Activated naive CD8-positive, alpha-beta T cell treated with anti-CD3 and anti-CD28 coated beads, Interleukin-2, amount 10 ng/mL, durations not matched to agents 7 days and 5 days (primary cell): ENCODE measurements at places on chromosomes 3 and 15.

- no peak for DNase-seq
These were observed 16.2 kb downstream of the DHFR2 start for GRCh38 chr3:94046533-94046932.

DNA sequence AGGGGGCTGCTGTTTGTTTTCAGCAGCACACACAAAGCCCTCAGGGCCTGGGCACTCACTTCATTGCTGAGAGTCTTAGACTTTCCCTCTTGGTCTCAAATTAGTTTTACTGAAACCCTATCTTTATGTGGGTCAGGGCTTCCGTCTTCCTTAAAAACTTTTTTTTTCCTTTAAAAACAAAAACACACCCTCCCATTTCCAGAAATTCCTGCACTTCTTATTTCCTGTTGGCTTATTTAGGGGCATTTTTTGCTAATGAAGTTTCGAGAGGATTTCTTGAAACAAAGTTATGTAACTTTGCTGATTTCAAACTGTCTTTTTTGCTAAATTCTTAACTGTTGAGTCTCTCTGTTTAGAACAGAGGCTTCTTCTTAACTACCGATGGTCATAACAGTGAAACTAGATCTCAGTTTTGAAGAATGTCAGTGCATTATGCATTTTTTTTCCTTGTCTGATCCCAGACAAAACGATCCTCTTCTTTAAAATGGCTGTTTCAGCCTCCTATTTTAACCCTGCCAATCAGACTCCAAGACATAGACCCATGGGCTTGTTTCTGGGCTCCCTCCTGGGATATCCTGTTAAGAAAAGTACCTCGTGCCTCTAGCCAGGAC lies 23.3 kb downstream of the ANAPC13 start:
- DNase-seq: no peak

- no peak for DNase-seq
These were observed 15.4 kb upstream of the FGD5 start for GRCh38 chr3:14803101-14803980.

DNA sequence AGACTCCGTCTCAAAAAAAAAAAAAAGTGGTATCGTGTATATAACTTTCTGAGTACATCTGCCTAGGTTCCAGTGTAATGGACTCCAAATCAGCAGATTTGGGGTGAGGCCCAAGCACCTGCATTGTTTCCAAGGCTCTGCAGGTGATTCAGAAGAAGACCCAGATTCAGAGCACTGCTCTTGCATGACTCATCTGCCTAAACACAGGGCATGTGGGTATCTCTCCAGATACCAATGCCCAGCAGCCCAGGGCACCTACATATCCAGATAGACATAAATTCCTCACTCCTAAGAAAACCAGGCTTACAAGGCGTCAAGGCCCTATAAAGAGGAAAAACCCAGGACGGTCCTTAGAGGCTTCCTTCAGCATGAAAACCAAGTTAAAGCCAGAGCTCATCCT lies 24.3 kb downstream of the NDUFAF1 start:
- DNase-seq: no peak

DNA sequence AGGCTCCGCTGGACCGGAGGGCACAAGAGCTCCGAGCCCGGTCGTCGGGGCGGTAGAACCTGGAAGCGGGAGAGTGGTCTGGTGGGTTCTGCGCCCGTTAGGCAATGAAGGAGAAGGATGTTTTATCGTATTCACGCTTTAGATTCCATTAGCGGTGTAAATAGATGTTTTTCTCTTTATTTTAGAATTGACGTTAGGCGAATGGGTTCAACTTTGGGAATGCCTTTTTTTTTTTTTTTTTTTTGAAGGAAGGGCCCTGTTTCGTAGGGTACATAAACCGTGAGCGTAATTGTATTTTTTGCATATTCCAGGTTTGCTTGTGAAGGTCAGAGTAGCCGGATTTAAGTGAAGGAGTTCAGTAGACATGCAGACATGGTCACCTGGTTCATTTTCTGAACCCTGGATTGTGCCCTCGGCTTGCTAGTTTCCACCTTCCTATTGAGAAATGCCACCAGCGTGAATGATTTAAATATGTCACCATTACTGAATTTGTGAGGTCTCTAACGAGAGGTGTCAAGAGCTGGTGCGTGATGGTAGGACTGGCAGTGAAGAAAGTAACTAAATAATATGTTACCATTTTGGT lies 808 bp downstream of the RBM6 start:
- no peak for DNase-seq

DNA sequence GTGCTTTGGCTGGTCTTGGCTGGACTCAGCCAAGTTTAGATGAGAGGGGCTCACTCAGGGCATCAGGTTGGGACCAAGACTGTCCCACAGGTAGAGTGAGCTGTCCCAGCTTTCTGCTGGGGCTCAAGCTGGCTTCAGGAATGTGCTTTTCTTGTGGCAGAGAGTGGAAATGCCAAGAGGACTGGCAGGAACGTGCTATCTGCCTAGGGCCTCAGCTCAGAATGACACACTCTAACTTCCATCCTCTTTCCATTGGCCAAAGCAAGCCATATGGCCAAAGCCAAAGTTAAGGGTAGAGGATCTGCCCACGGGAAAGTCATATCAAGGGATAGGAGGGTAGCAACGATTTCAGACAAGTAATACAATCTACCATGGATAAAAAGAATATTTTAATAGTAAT lies 178.8 kb downstream of the ABHD5 start:
- DNase-seq: no peak

- DNase-seq: no peak
These were observed 11.2 kb upstream of the GTF2A2 start for GRCh38 chr15:59668556-59668955.

DNA sequence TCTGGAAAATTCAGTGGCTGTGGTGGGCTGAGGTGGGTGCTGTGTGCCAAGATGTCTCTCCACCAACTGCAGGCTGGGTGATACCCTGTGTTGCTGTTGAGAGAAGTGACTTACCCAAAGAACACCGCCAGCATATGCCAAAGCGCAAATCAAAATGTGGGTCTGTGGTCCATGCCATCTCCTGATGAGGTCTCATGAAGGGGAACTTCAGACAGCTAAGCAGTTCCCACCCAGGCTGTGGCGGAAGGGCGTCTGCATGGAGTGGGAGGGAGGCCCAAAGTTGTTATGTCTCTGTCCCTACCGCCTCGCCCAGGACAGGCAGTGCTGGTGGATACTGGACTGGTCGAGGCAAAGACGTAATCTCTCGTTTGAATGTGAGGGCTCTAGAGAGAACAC lies 70.9 kb upstream of the PLXNA1 start:
- DNase-seq: no peak

DNA sequence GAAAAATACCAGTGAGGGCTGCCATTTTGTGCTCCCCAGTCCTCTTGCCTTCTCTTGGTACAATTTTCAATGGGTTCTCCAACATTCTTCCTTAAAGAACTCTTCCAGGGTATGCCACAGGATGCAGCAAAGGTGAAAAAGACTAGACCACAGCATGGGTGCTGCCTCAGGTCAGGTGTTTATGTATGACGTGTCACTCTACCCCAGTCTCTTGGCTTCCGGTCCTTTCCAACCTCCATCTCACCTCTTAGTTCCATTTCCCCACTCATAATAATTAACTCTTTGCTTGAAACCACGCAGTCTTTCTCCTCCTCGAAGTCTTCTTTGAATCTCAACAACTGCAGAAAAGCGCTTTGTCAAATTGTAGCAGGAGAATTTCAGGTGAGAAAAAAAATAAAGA lies 104.7 kb upstream of the TBC1D5 start:
- no peak for DNase-seq

- DNase-seq: no peak
These were observed 17.1 kb downstream of the BHLHE40 start for GRCh38 chr3:4996223-4996765.

- DNase-seq: no peak
These were observed 69.6 kb upstream of the FAM174B start for GRCh38 chr15:92725171-92725570.

GRCh38 chr3:168859574-168859973 lies 763.9 kb upstream of the GOLIM4 start:
- no peak for DNase-seq

GRCh38 chr3:12574131-12574530 lies 17.2 kb downstream of the MKRN2 start:
- no peak for DNase-seq

- DNase-seq: no peak
These were observed 137.9 kb downstream of the XXYLT1 start for GRCh38 chr3:195133013-195133412.

- DNase-seq: no peak
These were observed 28.8 kb downstream of the ARRDC4 start for GRCh38 chr15:97989299-97989698.

DNA sequence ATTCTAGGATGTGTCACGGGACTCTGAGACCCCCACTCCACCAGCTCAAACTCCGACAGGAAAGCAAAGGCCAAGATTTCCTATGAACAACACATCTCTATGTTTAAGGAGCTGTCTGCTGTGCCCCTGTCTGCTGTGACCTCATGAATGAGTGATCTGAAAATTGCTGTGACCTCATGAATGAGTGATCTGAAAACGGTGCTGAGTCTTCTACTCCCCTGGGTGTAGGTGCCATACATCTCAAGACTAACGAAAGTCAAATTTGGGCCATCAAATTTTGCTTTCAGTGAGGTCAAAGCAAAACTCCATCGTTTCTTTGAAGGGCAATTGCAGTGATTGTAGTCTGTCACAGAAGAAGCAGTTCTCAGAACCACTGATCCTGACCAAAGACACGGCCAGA lies 24.4 kb downstream of the IL5RA start:
- no peak for DNase-seq

DNA sequence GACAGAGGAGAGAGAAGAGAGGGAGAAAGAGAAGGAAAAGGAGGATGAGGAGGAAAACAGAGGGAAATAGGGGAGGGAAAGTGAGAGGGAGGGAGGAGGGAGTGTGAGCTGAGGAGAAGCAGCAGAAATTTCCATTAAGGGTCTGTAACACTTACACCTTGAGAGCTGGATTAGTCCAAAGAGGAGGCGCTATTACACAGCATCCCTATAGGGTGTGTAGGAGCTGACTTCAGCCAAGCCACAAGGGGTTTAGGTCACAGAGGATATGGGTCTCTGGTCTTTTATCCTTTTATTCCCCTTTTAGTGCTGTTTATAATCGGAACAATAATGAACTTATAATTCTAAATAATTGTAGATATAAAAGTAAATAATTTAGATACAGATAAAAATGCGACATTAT lies 230.4 kb downstream of the GABRG3 start:
- no peak for DNase-seq

GRCh38 chr3:23916152-23916885 lies 471 bp downstream of the NKIRAS1 start:
- DNase-seq: no peak

DNA sequence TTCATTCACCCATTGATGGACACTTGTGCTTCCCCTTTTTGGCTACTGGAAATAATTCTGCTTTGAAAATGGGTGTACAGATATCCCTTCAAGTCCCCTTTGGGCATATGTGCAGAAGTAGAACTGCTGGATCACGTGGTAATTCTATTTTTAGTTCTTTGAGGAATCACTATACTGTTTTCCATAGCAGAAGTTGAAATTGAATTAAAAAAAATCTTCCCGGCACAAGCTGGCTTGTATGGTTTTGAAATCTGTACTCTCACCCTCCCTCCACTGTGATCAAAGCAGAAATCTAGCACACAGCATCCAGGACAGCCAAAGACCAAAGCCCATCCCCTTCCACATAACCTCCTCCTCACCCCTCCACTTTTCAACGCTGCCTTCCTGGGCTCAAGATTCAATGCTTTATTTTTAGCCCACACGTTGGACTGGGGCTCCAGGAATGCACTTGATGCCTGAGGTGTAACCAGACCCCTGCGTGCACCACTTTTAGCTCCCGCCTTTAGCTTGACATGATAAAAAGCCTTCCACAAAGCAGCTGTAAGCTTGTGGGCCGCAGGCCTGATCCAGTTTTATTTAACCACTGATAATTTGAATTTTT lies 29.9 kb downstream of the TMEM40 start:
- DNase-seq: no peak

DNA sequence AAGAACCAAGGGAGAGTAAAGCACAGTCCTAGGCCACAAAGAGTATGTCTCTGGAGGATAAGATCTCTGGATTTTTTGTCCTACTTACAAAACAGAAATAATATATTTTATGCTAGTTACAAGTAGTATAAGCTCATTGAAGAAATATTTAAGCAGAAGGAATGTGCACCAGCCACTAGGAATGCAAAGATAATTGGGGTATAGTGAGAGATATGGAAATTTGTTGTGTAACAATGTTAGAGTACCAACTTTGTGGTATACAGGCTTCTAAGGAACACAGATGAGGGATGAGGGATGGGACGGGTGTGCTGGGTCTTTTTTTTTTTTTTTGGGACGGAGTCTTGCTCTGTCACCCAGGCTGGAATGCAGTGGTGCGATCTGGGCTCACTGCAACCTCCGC lies 26.5 kb downstream of the AKAP13 start:
- no peak for DNase-seq

DNA sequence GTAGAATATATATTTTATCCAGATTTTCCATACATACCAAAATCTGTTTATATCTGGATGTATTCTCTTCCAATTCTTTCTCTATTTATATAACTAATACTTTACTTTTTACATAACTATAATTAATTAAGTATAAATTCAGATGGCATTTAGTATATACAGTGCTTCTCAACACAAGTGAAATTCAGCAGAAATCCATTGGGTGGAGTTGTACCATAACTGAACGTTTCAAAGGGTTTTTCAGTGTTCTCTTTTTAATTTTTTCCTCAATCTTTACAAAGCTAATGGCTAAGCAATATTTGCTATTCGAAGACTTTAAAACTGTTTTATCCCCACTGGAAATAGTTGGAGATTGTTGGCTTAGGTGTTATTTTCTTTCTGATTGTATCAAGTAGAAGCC lies 13.9 kb upstream of the ZBBX start:
- no peak for DNase-seq

- no peak for DNase-seq
These were observed 1.2 kb upstream of the LMCD1 start for GRCh38 chr3:8500319-8500988.

DNA sequence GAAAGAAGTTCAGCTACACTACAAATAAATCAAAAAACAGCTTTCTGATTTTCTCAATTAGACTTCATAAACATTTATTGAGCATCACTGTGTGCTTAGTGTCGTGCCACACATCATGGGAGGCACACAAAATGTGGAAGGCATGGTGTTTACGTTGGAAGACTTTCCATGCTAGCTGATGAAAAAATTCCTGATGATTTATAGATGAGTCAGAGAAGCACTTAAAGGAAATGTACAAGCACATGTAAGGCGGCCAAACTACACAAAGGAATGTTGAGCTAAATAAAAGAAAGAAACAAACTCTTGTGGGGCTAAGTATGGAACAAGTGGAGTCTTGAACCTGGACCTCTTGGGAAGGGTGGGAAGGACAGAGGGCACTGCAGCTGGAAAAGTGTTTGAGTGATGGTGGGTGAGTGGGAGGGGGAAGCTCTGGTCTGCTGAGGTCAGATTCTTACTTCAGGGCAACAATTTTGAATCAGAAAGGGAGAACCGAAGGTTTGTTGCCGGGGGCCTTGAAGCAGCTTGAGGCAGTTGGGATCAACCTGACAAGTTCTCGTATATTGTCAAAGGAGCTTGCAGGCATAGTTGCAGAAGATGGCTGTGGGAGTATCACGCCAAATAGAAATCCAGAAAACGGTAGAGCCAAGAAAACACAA lies 66.9 kb downstream of the FOXB1 start:
- no peak for DNase-seq

- no peak for DNase-seq
These were observed 593 bp downstream of the CIAO2A start for GRCh38 chr15:64092864-64093626.
